ENCODE measurements at places on chromosomes 7 and 10.
A peak's percentile ranks its signal among the peaks of the same experiment; 100 is the strongest.

GRCh38 chr10:3763852-3764625 is 21.0 kb downstream of the KLF6 start:
- peak; percentile 83 for DNase-seq

DNA sequence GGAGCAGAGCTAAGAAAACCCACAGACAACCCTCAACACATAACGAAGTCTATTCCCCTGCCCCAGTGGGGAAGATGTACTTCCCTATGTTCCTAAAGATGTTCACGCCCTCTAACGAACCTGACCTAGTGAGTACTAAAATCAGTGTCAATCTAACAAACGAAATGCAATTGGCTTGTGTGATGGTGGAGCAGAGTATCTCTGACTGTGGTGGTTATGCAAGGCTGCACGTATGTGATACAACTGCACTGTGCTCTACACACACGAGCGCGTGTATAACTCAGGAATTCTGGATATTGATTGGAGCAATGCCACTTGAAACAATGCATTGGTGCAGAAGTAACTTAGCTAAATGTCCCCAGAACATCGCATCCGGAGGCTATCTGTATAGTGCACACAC is 1.3 kb downstream of the ANKRD16 start:
- DNase-seq, result no peak

DNA sequence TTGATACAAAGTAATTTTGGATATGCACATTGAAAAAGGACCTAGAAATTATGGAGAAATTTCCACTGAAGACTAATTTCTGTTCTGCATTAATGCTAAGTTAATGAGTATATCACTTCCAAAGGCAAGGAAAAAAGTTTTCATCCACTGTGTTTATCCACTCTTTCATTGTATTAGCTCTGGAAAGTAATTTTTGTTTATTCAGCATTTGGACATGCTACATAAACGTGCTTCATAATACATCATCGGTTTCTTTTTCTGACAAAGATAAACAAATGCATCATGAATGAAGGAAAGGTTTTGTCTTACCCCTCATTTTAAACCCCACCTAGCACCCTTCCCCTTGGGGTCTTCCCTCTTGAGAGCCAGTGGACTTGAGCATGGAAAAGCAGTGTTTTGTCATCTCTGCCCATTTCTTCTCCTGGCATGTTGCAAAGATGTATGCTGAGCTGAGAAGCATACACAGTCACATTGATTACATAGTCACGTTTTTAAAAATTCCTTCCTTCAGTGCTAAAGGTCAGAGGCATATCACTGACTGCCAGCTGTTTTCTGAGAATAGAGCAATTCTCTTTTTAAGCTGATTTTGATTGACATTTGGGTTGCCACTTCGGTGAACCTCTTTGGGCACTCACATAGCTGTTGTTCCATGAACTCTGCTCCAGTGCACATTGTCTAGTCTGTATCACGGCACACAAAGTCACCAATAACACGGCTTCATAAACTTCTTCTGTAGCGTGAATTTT is 65.9 kb upstream of the C7orf33 start:
- no peak for DNase-seq

DNA sequence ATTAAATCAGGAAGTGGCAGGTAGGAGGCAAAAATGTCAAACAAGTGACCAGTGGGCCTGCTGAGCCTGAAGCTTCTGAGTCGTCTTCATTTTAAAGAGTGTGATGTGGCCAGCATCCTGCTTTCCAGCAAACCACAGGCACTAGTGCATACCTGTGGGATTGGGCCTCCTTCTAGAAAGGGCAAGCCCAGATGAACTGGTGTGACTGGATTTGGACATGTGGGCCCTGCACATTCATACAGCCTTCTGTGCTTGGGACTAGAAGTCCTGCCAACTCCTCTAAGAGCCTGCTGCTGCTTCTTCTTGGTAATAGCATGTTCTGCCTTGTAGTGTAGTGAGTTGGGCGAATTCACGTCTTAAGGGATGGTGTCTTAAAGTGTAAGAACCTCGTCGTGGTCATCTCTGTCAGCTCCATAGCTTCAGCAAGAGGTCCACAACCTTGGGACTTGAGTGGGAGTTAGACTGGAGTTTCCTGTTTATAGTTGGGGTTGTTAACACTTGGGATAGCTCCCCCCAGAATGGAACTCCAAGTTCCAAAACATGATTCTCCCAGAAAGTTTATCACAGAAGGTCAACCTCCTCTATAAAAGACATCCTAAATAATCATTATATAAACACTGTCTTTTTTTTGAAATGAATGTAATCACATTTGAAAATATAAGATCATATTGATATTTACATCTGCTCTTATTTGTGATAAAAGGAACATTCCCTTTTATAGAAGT is 11.2 kb downstream of the BMPER start:
- peak; percentile 31 for DNase-seq

GRCh38 chr7:99505324-99505662 is 831 bp downstream of the ZKSCAN5 start:
- DNase-seq, result no peak

DNA sequence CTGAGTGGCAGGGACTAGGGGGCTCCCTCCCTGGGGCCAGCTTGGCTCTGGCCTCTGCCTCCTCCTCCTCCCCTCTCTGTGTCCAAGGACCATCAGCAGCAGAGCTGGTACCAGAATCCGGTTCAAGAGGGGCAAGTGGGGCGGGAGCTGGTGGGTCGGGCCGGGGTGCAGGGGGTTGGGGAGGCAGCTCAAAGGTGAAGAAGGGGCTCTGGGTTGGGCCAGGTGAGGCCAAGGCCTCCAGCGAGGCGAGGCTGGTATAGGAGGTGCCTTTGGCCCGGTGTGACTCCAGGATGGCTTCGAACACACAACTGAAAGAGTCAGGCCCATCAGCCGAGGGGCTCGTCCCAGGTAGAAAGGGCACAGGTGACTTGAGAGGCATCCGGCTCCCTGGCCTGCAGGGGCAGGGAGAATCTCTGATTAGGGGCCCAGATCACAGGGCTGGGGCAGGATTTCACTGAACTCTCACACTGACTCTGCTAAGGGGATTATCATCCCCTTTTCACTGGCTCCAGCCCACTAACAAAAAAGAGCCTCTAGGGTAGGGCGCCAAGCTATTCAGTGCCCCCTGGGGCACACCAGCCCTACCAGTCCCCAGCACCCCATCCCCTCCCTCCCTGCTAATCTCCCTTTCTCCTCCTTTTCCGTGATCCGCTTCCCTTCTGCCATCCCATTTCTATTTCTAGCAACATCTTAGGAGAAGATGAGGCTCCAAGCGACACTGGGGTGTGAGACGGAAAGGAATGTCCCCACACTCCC is 4.6 kb downstream of the PSD start:
- DNase-seq, result no peak

- DNase-seq, result peak; percentile 17
Observed at GRCh38 chr7:154676422-154677073, 326.4 kb downstream of the PAXIP1 start.

GRCh38 chr7:117113871-117114270 is 160.6 kb downstream of the ST7 start:
- no peak for DNase-seq

GRCh38 chr7:144834641-144835144 is 1.2 kb downstream of the TPK1 start:
- peak; percentile 33 for DNase-seq

DNA sequence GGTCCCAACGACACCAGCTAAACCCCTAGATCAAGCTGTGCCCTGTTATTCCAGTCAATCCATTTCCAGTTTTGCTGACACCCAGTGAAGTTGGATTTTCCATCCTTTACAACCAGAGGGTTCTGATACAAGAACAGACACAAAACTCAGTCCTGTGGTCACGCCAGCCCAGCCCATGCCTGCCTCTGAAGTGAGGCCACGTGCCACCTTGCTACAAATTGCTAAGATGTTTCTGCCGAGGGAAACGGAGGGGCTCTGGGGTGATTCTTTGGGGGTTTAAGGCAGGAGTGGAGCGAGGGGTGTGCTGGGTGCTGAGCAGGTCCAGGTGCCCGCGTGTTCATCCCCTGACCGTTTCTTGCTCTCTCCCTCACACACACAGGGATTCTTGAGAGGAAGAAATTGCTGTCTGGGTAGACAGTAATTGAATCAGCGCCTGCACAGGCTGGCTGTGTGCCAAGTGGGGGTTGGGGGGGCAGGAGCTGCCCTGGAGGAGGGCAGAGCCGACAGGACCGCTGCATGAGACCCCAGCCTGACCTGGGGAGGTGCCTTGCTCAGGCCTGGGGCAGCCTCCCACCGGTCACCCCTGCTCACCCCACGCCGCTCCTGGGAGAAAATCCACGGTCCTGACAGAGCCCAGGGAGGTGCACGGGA is 38.1 kb downstream of the ADAP1 start:
- DNase-seq, result peak; percentile 27

GRCh38 chr7:152754075-152754730 is 5.3 kb upstream of the ACTR3B start:
- no peak for DNase-seq

GRCh38 chr10:72417971-72418370 is 63.3 kb upstream of the DNAJB12 start:
- DNase-seq, result no peak

- DNase-seq, result peak; percentile 57
Observed at GRCh38 chr7:35839860-35840854, 39.3 kb downstream of the SEPTIN7 start.

- DNase-seq, result no peak
Observed at GRCh38 chr10:42953684-42954674, 122.9 kb upstream of the RET start.

DNA sequence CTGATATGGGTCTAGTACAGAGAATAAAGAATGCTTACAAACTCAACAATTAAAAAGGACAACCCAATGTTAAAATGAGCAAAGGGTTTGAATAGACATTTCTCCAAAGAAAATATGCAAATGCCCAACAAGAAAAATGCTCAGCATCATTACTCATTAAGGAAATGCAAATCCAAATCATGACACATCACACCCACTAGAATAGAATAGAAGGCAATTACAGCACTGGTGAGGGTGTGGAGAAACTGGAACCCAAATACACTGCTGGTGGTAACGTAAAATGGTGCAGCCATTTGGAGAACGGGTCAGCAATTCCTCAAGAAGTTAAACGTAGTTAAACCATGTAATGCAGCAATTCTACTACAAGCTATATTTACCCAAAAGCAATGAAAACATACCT is 53.8 kb downstream of the KDM7A start:
- peak; percentile 3 for DNase-seq

- peak; percentile 77 for DNase-seq
Observed at GRCh38 chr10:95201736-95202135, 7.7 kb downstream of the ACSM6 start.

- DNase-seq, result peak; percentile 82
Observed at GRCh38 chr7:30238721-30239441, 45.5 kb upstream of the ZNRF2 start.

- peak; percentile 28 for DNase-seq
Observed at GRCh38 chr10:44824607-44825006, 86.5 kb upstream of the TMEM72 start.

GRCh38 chr10:71796749-71797405 is 23.6 kb upstream of the VSIR start:
- no peak for DNase-seq

DNA sequence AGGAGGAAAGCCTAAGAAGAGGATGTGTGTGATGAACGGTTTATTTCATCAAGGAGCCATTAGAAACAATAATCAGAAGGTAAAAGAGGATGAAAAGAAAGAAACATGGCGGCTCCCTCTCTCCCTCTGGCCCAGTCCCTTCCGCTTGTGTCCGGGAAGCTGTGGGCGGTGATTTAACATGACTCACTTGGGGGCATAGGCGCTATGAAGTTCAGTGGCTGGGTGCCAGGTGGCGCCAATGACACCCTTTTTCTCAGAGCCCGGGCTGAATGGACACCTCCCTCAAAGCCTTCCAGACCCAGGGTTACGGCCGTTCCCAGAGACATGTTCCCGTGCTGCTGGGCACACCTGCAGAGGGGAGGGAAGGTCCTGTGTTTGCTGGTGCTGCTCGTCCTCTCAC is 244.0 kb downstream of the SKAP2 start:
- peak; percentile 65 for DNase-seq

All from M059J (cell line).